CD4-positive, alpha-beta T cell treated with Interleukin-17A for 1 hour (primary cell): ENCODE measurements at places on chromosomes 7 and 10.

DNA sequence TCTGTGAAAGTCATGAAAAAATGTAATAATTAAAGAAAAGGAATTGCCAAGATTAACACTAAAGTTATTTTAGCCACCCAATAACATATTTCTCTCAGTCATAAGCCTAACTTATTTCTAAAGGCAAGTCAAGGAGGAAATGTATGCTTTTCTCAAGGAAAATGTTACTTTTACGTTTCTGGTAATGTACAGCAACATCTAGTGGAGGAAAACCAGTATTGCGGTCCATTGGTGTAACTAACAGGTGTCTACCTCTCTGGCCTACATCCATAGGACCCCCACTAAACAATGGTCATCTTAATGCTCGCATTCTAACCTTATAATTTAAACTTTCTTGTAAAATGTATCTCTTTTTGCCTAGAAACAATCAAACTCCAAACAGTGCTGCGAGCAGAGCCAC lies 437.5 kb downstream of the KIF20B start:
- DNase-seq = peak; percentile 5

DNA sequence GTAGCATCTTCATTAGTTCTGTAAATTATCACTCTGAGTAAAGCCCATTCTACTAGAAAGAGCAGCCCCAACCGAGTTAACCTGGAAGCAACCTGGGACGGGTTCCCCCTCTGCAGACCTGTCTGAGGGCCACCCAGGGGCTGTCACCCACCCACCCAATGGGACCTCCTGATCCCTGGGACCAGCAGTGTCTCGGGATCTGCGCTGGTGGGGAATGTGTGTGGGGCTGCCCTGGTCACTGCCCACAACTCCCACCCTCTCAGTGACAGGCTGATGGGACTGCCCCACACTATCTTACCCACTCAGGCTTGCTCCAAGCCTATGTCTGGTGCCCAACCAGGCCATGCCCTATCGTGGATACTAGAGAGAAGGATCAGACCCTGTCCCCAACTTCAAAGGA lies 215.0 kb downstream of the GRID1 start:
- no peak for DNase-seq

GRCh38 chr7:27771111-27771510 lies 31.1 kb downstream of the TAX1BP1 start:
- no peak for DNase-seq

DNA sequence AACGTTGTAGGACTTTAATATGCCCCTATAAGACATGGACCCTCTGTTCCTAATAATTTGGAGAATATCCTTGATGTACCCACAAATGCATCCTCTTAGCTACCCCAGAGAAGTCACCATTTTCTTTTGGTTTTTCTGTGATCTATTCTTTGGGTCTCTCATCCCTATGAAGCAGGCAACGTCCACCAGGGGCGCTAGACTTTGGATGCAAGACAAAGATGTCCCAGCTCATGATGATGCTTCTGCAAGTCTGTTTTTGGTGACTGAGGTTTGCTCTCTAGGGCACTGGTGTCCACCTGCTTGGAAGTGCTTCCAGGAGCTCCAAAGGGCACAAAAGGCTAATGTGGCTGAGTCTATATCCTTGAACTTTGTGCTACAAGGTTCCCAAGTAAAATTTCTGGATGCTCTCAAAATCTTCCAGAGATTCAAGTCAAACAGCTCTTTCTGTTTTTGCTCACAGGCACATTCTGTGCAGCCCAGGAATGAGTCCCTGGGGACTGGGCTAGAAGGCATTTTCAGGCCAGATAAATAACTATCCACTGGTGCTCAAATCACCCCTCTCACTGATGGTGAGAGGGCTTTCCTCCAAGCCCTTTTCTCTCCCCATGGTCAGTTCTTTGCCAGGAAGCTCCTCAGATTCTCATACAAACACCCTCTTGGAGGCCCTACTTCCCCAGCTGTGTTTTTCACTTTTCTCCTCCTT lies 166.4 kb downstream of the C7orf25 start:
- DNase-seq = no peak

- no peak for DNase-seq
Observed at GRCh38 chr10:89651916-89652573, 7.0 kb upstream of the PANK1 start.

DNA sequence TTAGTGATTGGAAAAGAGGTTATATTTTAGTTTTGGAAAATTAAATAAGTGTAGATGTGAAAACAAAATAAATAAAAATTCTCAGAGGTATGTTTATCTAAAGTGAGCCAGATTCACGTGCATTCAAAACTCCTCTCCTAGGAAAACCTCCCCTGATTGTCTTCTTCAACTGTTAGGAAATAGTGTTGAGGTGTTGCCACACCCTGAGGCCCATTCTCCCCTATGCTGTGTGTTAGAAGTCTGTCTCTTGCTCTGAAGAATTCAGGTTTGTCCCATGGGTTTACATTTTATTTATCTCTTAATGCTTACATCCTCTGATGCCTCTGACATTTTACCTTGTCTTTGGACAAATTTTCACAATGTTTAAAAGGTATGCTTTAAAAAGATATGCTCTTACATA lies 40.3 kb downstream of the PTPRE start:
- DNase-seq = no peak

DNA sequence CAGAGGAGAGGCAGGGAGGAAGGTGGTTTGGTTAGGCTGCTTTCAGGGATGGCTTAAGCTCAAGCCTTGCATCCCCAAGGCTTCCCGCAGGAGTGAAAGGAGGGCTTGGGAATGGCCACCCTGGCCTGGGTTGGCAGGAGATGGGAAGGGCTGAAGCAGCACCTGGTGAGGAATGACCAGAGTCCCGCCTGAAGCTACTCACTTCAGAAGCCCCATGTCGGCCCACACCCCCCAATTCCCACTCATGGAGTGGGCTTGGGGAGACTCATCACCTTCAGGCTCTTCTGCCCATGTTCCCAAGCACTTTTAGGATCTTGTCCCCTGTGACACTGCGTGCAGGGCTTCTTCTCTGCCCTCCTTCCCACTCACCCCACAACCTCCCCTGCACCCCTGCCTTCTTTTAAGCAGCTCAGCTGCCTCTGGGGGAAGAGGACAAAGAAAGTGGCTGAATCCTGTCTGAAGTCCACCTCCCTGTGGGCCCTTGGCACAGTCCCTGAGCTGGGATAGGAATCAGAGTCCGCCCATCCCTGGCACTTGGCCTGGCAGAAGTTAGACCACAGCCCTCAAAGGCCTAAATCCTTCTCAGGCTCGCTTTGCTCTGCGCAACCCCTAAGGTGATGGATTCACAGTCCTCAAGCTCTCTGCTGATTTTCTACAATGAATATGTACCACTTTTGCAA lies 16.5 kb downstream of the RGR start:
- no peak for DNase-seq
